ENCODE measurements at places on chromosomes 2 and 18.

- H3K27ac ChIP-seq, result no peak overlapping the region
- no peaks in the 10 kb centered on the region for H3K27me3 ChIP-seq
- no peak for DNase-seq
- H3K4me1 ChIP-seq, result no peaks in the 10 kb centered on the region
- no peak overlapping the region for H3K4me3 ChIP-seq
- no peaks in the 10 kb centered on the region for H3K36me3 ChIP-seq
Observed at GRCh38 chr2:55932843-55933242, 9.3 kb upstream of the EFEMP1 start.

GRCh38 chr2:215619989-215620388, 184.1 kb upstream of the FN1 start:
- DNase-seq, result no peak
- peaks cover 5% of the 10 kb centered on the region for H3K4me1 ChIP-seq
- peaks cover 24% of the 10 kb centered on the region for H3K27me3 ChIP-seq
- no peak overlapping the region for H3K27ac ChIP-seq
- H3K4me3 ChIP-seq, result peak overlapping the region; percentile 32

GRCh38 chr2:231425291-231425810, 29.8 kb downstream of the B3GNT7 start:
- no peak overlapping the region for H3K4me3 ChIP-seq
- H3K27me3 ChIP-seq, result no peaks in the 10 kb centered on the region
- DNase-seq, result no peak
- peaks cover 9% of the 10 kb centered on the region for H3K4me1 ChIP-seq

DNA sequence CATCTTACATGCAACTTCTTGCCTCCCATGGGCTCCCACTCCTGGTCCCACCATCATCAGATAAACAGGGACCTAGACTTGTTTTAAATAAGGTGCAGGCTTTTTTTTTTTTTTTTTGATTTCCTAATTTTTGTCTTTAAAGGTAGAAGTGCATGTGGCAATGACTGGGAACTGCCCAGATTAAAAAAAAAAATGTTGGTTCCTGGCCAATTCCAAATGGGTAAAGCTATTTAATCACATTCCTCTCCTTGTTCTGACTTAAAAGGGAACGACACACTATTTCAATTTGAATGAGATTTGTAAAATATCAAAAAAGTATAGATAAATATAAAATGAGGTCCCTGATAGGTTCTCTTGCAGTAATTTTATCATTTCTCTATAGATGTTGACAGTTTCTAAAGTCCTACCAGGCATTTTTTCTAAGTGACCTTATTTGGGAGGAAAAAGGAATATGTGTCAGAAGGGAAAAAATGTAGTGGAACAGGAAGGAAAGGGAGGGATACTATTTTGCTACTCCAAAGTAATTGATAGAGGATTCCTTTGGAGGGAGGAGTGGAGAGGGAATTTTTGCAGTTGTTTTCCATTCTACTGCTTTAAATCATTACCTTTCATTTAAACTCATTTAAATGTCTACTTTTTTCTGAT, 43.3 kb downstream of the DDX1 start:
- no peak overlapping the region for H3K27ac ChIP-seq
- no peak for DNase-seq
- H3K4me3 ChIP-seq, result no peak overlapping the region

- H3K4me1 ChIP-seq, result peaks cover 40% of the 10 kb centered on the region
- no peaks in the 10 kb centered on the region for H3K27me3 ChIP-seq
- peak overlapping the region; percentile 63 for H3K4me3 ChIP-seq
- H3K36me3 ChIP-seq, result peaks cover 61% of the 10 kb centered on the region
- no peak overlapping the region for H3K27ac ChIP-seq
Observed at GRCh38 chr2:230794497-230794896, 70.2 kb upstream of the ITM2C start.

GRCh38 chr2:210157526-210157925, 13.7 kb downstream of the KANSL1L start:
- H3K4me3 ChIP-seq, result no peak overlapping the region
- no peaks in the 10 kb centered on the region for H3K27me3 ChIP-seq
- no peak for DNase-seq
